BJ (cell line): ENCODE measurements at places on chromosomes 1 and 21.

DNA sequence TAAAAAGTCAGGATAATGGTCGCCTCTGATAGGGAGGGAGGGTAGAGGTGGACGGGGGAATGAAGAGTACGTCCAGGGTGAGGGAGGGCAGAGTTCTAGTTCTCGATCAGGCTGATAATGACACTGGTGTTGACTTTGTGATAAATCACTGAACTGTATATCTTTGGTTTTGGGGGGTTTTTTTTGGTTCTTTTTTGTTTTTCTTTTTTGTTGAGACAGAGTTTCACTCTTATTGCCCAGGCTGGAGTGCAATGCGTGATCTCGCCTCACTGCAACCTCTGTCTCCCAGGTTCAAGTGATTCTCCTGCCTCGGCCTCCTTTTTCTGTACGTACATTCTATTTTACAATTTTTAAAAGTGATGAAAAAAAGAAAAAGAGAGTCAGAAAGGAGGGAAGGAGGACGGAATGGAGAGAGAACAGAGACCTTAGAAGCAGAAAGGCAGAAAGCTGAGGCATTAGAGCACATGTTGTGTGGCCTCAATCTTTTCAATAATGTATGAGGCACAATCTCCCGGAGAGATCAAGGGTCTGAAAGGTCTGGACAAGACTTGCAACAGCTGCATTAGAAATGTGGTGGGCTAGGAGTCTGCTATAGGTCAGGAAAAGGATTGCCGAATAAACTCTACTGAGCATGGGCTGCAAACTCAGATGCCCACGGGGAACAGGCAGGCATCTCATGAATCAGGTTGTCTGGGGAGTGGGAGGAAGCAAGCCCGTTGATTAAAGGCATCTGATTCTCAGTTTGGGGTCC, 174.8 kb downstream of the TOMM20 start:
- no peak for DNase-seq

- no peak for DNase-seq
Observed at GRCh38 chr1:114671939-114672275, 2.1 kb upstream of the DENND2C start.

GRCh38 chr1:211912038-211912437, 81.5 kb upstream of the LPGAT1 start:
- no peak for DNase-seq

GRCh38 chr1:231778009-231778719, 151.6 kb downstream of the DISC1 start:
- DNase-seq: no peak

DNA sequence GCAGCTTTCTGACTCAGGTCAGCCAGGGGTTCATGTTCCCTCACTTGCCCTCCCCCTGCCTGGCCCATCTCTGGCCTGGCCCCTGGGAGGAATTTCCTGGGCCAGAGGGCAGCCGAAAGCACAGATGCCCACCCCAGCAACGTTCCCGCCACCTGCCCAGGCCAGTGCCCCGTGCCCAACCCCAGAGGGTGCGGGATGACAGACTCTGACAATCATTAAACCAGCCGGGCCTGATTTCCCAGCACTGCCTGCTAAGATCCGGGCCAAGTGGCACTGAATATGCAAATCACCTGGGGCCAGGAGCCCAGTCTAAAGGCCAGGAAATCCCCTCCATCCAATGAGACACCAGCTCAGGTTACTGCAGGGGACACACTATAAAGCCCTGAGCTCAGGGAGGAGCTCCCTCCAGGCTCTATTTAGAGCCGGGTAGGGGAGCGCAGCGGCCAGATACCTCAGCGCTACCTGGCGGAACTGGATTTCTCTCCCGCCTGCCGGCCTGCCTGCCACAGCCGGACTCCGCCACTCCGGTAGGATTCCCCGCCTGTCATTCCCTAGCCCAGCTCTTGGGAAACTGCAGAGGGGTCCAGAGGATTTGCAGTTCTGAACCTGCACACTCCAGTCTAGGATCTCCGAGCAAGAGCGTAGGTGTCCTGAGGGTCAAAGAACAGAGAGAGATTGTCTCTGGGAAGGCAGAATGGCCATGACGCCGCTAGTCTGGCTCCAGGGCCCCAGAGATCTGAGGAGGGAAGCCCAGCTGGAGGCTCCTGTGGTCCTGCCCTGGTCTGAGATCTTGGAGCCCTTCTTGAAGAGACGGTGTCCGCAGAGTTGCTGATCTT, at the start of gene ELF3:
Gene ELF3, plus strand, starts transcription at position 408 of the 836 bp plus-strand sequence. CDS start 550 bp downstream, outside the sequence.
- no peak for DNase-seq
